ENCODE measurements at places on chromosomes 5 and 9. TPM values are rescaled to one million over a fixed set of nuclear protein-coding genes. Genes with fewer than 3 reads are reported as not detected.

DNA sequence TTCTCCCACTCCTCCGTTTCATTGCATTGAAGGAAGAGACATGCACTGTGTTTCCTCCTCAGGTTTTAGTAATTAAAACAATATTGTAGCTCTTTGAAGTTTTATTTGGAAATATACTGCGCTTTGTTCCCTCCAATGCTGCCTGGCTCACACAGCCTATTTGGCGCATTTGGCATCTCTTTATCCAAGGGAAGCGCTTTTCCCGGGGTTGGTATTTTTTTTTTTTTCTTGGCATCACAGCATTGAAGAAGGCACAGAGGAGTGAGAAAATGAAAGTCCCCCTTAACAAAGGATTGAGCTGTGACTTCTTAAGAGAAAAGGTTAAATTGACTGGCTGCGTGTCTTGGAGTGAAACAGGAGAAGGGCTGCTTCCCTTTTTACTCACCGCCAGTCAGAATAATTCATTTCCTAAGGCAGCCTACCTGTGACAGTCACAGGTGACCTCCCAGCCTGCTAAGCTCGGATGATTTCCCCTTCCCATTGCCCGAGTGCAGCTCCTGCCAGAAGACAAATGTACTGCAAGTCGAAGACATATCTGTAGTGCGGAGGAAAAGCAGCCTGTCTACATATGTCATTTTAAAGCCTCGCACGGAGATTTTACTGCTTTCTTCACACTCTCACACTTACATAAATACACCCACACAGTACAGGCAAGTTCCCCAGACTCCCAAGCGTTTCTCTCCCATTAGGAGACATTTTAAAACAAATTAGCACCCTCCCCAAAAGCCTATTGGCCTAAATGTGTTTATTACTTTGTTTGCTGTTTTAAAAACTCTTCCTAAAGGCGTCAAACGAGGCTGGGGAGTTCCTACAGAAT is 665.5 kb upstream of the ZNF608 start:
- no peak for DNase-seq

- no peak for DNase-seq
Observed at GRCh38 chr9:7439355-7439995, 360.1 kb downstream of the DMAC1 start.

The LCN12 gene
- not detected for total RNA-seq

The CDH18 gene
- not detected for total RNA-seq

The DIPK1B gene
- 1.1 TPM for total RNA-seq

DNA sequence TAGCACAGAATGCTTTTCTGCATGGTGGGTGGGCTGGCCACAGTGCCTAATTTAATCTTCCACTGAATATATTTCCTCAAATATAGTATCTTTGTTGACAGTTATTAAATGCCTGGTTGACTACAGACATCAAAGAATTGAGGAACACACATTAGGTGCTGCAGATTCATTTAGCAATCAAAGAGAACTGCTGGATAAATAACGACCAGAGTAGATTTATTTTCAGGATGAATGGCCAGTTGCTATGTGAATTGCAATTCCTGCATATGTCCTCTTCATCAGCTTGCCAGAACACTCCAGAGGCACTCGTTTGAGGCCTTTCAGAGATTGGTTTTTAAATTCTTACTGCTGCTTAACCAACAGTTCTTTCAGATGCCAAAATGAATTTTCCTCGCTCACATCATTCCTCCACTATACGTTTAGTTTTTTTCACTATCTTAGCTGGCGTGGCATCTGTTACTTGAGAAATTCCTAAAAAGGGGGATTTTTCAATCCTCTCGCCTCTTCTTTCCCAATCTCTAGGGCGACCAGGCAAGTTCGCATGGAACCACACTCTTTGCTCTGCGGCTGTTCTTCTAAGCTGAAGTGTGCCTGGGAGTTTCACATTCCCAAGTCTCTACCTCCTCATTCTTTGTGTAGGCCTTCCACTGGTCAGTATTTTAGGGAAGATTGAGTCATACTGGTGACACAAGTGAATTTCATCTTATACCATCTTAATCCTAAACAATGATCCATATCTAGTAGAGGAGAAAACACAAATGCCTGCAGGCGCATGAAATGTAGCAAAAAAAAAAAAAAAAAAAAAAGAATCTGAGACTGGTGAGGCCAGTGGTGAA is 237.1 kb upstream of the NMUR2 start:
- DNase-seq: no peak

DNA sequence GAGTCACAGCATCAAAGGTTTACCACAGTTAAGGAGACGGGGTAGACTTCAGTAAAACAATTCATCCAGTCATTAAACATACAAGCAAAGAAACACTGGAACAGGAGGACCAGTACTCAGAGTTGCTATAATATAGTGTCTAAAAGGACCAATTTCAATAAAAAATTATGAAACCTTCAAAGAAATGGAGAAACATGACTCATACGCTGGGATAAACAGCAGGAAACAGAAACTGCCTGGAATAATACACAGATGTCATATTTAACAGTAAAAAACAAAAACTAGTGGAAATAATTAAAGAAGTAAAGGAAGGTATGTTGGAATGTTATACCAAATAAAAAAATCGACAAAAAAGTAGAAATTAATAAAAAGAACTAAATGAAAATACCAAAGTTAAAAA is 1075.9 kb downstream of the NR2F1-AS1 start:
- no peak for DNase-seq

GRCh38 chr9:76018235-76018634 is 127.8 kb downstream of the PCSK5 start:
- no peak for DNase-seq

DNA sequence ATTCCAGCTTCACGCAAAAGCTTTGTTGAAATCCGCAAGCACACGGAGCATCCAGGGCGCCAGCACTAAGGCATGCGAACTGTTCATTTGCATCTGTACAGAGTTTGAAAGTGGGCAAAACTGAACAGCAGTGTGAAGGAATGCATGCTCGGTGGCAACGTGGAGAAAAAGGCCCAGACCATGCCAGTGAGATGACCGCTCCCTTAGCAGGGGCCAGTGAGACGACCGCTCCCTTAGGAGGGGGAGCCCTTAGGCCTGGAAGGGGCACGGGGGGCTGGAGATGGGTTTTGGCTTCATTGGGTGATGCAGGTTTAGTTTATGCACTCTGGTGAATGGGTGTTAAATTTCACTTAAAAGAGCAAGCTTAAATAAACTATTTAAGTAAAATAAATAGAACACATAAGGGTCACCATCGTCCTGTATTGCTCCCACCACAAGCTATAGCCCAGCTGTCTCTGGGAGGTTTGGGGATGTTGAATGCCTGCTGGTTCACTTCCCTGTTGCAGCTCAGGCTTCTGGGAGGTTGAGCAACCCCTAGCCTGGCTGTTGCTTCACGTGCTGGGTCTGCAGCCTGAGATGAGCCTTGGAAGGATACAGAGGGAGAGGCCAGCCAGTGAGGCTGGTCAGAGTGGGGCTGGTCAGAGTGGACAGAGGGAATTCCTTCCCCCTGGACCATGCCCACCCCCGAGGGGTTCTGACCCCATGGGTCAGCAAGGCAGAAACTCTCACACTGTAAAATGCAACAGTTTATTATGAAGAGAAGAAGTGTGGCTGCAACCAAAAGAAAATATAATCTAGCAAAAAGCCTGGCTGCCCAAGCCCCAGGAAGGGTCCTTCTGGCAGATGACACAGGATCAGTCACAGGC is 4.6 kb upstream of the FCN1 start:
- no peak for DNase-seq

The SMIM32 gene
- total RNA-seq: not detected

DNA sequence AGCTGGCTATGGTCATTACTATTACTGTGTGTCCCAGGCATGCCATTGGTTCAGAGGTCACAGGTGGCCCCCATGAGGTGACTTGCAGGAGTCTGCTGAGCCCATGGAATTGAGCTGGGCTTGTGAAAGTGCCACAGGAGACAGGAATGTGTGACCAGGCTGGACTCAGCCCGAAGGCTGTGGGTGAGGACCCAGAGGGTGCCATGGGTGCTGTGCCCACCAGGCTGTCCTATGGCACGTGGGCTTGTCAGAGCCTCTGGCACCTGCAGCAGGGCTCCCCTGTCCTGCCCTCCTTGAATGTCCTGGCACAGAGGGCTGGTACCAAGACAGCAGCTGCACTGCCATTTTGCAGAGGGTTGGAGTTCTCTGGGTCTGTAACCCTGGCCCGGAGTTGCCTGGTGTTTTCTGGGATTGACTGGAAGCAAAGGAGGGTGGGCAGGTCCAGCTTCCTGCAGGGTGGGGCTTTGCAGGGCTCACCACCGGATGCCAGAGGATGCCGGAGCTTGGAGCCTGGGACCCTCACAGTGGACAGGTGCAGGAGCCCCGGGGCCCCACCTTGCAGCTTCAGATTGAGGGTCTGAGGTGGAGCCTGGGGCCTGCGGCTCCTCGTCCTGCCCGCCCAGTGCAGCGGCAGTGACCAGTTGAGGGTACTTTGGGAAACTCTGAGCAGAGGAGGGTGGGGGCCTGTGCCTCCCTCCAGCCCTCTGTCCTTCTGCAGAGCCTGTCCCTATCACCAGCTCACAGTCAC is 14.2 kb downstream of the COL5A1 start:
- DNase-seq: no peak

GRCh38 chr5:133688391-133688790 is 76.0 kb upstream of the FSTL4 start:
- no peak for DNase-seq
